T-helper 2 cell (primary cell): ENCODE measurements at places on chromosomes 13 and 19.

DNA sequence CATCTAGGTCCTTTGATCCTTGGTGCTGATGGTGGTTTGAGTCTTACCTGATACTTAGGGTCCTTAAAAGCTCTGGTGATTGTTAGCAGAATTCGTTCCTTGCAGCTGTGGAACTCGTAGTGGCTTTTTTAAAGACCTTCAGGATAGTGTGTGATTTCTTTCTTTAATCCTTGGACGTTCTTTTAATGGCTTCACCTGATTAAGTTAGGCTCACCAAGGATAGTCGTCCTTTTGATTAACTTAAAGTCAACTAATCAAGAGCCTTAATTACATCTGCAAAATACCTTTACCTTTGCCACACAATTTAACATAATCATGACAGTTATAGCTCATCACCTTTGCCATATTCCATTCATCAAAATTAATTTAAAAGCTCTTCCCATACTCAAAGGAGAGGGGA lies 1807.7 kb downstream of the OLFM4 start:
- DNase-seq, result no peak

DNA sequence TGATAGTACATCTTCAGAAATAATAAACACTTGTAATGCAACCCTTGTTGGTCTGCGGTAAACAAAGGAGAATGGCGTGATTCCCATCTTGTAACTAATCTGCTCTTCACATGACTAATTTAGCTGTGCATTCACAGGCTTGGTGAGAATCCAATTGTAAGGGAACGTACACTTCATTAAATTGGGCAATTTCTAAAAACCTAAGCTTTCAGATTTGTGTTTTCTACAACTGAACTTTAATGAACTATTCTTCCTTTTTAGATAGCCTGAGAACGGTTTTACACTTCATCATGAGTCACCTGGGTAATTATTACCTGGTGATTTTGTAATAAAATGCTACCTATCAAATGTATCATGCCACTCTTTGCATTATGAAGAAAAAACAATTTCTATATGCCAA lies 306.9 kb downstream of the KLF5 start:
- no peak for DNase-seq

DNA sequence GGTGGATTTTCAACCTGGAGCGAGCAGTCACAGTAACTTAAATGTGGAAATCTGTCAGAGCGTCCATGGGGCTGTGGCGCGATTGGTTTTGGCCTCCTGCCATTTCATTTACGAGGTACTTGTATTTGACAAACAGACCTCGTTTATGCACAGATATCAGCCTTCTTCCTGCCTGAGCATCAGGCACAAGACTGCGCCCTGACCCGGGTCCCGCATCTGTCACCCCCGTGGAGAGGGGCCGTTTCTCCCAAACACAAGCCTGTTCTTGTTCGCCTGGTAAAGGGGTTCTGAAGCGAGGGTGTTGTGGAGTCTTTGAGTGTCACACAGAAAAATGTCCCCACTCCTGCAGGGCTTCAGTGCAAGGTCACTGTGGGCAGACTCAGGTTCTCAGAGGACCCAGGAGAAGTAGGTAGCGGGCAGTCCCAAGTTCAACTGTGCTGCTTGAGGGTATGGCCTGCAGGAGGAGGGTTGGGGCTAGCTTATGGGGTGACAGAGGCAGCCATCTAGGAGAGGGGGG lies 202.3 kb downstream of the URI1 start:
- DNase-seq, result no peak

GRCh38 chr19:28020619-28021258 lies 1192.2 kb downstream of the UQCRFS1 start:
- DNase-seq, result no peak

GRCh38 chr13:50677258-50677657 lies 166.2 kb downstream of the DLEU7 start:
- no peak for DNase-seq

DNA sequence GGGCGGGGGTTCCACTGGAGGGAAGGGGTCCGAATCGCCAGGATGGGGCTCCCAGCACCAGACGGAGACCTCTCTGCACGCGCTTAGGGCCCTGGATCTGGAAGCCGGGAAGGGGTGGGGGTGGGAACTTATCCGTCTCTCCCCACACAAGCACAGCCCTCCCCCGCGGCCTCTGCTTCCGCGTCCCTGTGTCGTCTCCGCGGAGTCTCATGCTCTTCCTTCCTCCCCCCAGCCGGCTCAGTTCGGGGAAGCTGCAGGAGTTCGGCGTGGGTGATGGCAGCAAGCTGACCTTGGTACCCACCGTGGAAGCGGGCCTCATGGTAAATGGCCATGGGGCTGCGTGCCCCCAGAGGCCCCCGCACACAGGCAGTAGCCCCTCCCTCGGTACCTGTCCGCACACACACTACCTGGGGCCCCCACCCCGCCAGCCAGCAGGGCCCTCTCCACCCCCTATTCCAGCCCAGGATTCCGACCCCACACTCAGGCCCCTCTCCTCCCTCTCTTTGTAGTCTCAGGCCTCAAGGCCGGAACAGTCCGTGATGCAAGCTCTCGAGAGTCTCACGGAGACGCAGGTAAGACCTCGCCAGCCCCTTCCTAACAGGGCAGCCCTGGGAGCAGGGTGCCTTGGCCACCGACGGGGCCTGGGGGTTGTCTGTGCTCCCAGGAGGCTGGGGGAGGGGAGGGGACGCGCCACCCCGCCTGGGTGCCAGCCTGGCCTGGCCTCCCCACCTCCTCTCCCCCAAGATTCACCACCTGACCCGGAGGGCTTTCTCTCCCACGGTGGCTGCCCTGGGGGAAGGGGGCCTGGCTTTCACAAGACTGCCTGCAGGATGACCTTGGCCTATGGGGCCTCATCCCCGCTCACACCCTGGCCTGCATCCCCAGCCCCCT lies 3.2 kb downstream of the MIDN start:
- no peak for DNase-seq

DNA sequence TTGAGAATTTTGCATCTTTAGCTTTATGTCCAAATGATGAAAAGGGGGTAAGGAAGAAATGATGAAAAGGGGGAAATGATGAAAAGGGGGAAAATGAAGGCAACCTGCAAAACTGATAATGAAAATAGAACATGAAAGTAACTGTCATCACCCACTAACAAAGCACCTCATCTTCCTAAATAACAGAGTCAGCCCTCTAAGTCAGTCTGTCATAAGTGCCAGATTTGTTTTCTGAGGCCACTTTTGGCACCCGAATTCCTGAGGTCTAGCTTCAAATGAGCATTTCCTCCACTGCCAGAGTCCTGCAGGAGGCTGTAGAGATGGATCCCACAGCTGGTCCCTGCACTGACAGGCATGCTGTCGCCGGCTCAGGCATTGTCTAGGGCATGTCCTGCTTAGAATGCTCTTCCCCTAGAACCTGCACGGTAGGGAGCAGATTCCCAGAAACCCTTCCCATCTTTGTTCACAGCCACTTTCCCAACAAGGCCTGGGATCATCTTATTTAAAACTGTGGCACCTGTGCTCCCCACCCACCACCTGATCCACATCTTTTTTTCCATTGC lies 25.3 kb downstream of the RAP2A start:
- DNase-seq, result no peak

DNA sequence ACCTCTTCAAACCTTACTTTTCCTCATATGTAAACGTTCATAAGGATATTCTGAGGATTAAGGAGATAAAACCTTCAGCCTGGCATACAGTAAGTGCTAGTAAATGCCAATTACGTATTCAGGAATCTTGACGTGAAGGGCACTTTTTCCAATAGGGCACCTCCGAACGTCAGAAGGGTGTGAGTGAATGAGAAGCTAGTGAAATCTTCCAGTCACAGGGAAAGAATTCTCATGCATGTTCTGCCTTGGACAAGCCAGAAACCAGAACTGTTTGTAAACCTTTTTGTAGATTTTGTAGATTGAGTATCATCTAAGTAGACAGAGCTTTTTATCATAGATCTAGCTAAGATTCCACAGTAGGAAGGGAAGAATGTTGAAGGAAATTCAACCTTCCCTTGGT lies 16.5 kb downstream of the DGKH start:
- DNase-seq, result no peak

- no peak for DNase-seq
These were observed 128.6 kb downstream of the USP12 start for GRCh38 chr13:27043013-27043412.
